ENCODE measurements at places on chromosomes 1 and 21.

DNA sequence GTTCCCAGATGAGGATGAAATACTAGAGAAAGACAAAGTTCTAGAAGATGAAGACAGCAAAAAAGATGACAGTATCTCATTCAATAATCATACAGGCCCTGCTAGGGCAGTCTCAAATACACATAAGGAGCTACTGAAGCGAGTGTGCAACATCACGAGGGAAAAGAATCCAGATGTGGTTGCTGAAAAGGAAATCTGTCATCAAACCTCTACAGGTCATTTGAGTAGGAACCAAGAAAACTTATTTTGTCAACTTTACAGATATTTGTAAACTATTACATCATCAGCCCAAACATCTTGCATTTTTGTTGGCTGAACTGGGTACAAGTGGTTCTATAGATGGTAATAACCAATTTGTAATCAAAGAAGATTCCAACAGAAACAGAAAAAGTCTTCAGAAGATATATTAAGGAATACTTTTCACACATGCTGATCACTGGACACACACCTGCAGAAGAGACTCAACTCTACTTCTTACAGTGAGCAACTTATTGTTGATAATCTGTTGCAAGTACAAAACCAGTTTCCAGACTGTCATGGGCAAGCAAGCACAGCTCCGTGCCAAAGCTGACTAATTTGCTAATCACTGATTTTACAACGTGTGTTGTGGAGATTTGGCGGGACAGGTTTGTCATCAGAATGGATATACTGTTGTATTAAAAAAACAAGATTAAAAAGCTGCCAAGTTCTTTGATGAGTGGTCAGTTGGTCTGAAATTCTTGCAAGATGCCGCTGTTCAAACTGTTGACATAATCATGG lies 42.1 kb downstream of the TRIM33 start:
- DNase-seq = no peak

DNA sequence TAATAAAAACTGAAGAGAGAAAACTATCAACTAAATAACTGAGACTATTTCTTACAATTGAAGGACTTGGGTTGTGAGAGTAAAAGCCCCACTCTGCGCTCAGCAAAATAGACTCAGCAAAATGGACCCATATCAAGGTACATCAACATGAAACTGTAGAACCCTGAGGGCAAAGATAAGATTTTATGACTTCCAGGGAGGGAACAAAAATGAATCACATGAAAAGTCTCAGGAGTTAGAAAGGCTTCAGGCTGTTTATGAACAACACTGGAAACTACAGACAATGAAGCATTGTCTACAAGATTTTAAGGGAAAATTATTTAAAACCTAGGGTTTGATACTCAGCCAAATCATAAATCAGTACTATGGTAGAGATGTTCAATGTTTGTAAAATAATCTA lies 434.3 kb downstream of the PTPRC start:
- no peak for DNase-seq

DNA sequence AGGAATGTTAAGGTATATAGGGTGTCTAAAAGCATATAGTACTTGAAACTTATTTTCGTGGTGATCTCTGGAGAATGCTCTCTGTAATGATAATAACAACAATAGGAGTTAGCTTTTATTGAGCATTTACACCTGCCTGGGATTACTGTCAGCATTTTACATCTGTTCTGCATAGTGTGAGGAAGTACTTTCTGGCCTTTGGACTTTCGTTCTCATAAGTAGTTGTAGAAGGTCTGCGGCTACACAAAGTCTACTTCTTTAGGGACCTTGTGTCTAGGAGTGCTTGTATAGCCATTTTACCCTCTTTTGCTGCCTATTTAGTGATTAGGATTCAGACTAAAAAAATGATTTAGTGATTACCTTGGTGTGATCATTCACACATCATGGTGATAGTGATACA lies 103.6 kb upstream of the GPR52 start:
- DNase-seq = no peak

GRCh38 chr1:36207339-36207738 lies 16.9 kb upstream of the THRAP3 start:
- DNase-seq = peak; percentile 41

DNA sequence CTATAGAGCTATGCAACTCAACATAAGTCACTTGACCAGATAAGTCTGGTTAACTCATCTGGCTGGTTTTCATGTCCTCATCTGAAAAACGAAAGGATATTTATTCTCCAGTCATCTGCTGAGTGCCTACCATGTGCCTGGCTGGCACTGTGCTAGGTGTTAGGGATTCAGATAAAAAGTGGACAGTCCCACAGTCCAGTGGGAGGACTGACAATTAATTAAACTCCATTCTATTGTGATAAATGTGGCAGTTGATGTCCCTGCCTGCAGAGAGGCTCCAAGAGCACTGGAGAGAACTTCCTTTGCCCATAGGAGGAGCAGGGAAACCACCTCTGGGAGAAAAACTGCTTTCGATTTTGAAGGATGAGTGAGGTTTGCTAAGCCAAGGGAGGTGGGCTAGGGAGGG lies 5.4 kb downstream of the NUAK2 start:
- DNase-seq = no peak

DNA sequence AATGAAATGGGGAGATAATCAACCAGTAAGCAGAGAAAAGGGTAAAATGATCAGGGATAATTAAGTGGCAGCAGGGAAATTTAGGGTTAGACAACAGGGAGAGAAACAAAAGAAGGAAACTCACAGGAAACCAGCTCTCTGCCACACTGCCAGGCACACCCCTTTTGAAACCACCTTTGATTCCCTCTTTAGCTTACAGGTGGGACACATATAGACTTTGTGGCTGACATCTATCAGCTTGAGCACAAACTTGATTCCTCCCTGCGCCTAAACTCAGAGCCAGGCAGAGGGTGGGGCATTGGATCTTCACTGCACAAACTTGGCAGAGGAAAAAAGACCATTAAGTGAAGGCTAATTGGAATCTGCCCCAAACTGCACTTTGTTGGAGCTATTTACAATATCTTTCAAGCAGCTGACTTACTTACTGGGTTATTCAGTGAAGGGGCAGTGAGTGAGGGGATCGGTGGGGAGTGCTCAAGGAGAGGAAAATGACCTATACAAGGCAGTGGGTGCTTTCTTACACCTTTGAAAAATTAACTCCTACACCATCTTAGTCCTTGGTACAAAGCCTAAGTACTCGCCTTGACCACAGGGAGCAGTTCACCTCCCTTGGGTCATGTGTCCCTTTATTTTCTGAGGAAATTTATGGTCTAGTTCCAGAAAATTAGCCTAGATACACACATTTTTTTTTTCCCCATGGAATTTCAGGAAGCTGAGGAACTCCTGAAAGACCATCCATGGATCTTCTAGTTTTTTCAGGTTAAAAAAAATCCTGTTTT lies 60.2 kb downstream of the PBX1 start:
- no peak for DNase-seq

DNA sequence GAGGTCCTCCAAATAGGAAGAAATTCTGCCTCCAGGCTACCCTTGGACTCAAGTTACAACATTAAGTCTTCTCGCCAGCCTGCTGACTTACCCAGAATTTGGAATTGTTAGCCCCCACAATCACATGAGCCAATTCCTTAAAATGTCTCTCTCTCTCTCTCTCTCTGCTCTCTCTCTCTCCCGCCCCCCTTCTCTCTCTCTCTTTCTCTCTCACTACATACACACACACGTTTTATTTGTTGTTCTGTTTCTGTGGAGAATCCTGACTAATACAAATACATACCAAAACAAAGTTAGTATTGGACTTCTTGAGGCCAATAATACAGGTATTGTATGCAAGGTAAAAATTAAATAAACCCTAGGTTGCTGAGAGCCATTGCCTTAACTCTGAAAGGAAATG lies 72.1 kb downstream of the TNFSF18 start:
- no peak for DNase-seq

- no peak for DNase-seq
Observed at GRCh38 chr21:44348861-44349260, 4.6 kb upstream of the TRPM2 start.

DNA sequence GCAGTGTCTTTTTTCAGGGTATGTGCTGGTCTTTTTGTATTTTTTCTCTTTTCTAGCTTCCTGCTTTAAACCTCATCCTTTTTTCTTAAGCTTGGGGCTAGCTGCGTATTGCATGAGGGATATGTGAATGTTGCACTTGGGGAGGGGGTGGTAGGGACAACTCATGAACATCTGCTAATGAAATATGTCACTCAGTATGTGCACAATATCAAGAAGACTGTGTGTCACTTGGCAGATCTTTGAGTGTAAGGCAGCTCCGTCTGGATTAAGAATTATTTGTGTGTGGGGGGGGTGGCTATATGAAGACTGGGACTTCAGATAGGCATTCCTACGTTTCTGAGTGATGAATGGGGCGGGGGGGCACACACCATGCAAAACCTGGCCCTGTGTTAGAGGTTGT lies 170.4 kb upstream of the CACNA1E start:
- no peak for DNase-seq

DNA sequence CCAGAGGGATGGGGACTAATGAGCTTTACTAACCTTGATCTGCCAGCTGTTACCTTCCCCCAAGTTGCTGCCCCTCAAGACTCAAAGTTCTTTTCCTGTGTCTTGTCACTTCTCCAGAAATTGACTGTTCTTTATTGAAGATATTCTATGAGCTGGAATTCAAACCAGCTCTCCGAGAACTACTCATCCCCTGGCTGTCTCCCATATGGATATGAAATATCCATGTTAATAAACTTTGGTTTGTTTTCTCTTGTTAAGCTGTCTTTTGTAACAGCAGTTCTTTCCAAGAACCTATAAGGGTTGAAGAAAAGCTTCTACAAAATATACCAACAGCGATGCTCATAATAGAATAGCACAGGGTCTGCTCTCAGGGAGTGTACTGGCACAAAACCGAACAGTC lies 77.0 kb downstream of the CAMK2N1 start:
- no peak for DNase-seq

- DNase-seq = no peak
Observed at GRCh38 chr1:165124772-165125171, 231.7 kb downstream of the LMX1A start.

DNA sequence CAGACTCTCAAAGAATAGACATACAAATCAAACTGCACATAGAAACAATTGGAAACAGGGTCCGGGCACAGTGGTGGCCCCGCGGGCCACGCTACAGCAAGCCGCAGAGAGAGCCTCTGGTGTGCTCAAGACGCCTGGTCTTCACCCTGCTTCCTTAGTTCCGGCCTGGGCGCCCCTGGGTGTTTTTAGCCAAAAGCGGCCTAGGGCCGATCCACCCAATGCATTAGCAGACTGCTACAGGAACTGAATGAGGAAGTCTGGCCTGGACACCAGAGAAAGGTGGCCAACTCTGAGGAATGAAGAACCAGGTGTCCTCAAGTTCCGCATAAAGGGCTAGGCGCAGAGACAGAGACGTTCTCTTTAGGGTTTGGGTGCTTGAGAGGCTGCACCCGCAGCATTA lies 1.7 kb downstream of the PRRX1 start:
- DNase-seq = no peak

- DNase-seq = no peak
Observed at GRCh38 chr21:20882462-20883407, 115.5 kb upstream of the NCAM2 start.
